ENCODE measurements at places on chromosomes 13 and 19. TPM values are rescaled to one million over a fixed set of nuclear protein-coding genes. Genes with fewer than 3 reads are reported as not detected.

- H3K4me3 ChIP-seq, result no peak overlapping the region
- no peak overlapping the region for H3K27ac ChIP-seq
- H3K27me3 ChIP-seq, result no peaks in the 10 kb centered on the region
Measured at GRCh38 chr13:99380921-99381645, 73.9 kb upstream of the GPR183 start.

Gene ZNF382
- total RNA-seq, result 2.7 TPM

- H3K4me3 ChIP-seq, result no peak overlapping the region
- DNase-seq, result no peak
- H3K27me3 ChIP-seq, result no peaks in the 10 kb centered on the region
- H3K27ac ChIP-seq, result no peak overlapping the region
Measured at GRCh38 chr13:25232937-25233515, 54.3 kb downstream of the MTMR6 start.

Gene B3GNT3
- total RNA-seq, result not detected

DNA sequence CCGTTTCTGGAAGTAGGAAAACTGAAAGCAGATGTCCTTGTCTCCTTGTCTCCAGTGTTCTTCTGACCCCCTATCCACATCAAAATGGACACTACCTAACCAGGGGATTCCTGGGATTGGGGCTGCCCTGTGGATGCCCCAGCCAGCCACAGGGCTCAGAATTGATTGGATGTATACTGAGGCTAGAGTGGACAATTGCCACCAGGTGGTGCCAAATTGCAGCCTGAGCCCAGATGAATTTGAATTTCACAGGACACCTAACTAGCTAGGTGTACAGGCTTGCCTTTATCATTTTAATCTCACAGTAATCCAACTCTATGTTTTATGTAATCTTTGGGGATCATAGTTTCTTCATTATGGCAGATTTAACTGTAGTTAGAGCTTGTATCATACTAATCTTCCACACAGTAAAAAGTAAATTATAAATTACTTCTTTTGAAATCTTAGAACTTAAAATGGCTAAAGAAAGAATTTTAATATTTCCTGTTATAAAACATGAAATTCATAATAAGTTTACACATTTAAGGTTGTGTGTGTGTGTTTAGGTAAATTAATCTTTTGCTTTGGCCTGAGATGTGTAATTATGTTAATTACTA, 58.0 kb downstream of the PIBF1 start:
- H3K4me1 ChIP-seq, result no peaks in the 10 kb centered on the region
- no peaks in the 10 kb centered on the region for H3K27me3 ChIP-seq
- no peak for DNase-seq

- no peaks in the 10 kb centered on the region for H3K4me1 ChIP-seq
- H3K27ac ChIP-seq, result no peak overlapping the region
- H3K4me3 ChIP-seq, result no peak overlapping the region
- H3K27me3 ChIP-seq, result no peaks in the 10 kb centered on the region
Measured at GRCh38 chr19:48194041-48194843, 23.8 kb downstream of the ZSWIM9 start.

DNA sequence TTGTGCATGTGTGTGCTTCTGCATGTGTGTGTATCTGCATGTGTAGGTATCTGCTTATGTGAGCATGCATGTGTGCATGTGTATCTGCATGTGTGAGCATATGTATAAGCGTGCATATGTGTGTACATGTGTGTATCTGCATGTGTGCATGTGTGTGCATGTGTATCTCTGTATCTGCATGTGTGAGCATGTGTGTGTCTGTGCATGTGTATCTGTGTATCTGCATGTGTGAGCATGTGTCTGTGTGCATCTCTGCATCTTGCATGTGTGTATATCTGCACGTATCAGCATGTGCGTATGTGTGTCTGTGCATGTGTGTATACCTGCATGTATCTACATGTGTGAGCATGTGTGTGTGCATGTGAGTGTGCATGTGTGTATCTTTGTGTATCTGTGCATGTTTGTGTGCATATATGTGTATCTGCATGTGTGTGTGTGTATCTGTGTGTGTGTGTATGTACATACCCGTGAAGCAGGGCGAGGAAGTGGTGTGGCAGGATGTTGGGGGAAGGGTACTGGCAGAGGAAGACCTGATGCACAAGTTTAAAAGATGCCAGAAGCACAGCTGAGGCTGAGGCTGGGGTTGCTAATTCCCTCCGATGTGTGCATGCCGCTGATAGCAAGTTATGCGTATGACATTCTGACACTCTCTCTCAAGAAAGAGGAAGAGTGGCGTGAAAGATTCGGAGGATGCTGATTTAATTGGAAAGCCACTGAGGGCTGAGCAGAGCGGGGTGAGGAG, 64.2 kb downstream of the TEX29 start:
- no peaks in the 10 kb centered on the region for H3K4me1 ChIP-seq
- no peaks in the 10 kb centered on the region for H3K36me3 ChIP-seq
- H3K27me3 ChIP-seq, result no peaks in the 10 kb centered on the region
- no peak overlapping the region for H3K27ac ChIP-seq
- no peak for DNase-seq

Gene CABP5
- not detected for total RNA-seq

DNA sequence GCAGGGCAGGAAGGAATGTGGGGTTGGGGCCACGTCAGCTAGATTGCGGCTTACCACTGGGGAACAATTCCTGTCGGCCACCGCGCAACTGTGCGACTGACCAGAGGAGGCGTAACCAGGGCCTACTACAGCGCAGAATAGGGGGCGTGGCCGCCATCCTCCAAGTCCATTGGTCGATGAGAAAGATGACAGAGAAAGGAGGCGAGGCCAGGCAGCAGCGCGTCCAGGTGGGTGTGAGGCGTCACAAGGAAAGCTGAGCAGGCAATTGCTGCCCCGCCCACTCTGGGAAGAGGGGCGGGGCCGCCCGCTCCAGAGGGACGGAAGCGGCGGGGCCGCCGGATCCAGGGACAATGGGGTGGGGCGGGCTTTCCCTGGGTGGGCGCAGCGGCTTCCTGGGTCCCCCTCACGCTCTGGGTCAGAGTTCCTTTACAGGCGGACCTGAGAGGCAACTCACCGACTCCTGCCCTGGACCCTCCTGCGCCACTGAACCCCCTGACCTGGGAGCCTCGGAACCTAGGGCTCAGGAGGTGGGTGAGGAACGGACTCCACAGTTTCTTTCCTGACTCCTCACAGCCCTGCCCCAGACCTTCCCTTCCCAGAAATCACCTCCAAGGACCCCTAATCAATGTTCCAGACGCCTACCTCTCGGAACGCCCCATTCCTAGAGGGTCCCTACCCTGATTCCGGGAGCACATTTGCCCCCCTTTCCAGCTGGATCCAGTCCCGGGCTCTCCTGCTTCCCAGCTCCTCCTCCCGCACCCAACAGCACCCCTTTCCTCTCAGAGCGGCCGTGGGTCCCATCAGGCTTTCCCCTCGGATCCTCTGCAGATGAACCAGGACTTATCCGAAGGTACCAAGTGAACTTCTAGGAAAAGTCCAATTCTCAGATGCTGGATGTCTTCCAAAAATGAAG, 101.5 kb upstream of the ZNF492 start:
- H3K4me1 ChIP-seq, result peaks cover 9% of the 10 kb centered on the region
- DNase-seq, result peak; percentile 86
- no peaks in the 10 kb centered on the region for H3K27me3 ChIP-seq
- H3K27ac ChIP-seq, result peak overlapping the region; percentile 72
- H3K4me3 ChIP-seq, result peak overlapping the region; percentile 75

Gene ELSPBP1
- not detected for total RNA-seq

DNA sequence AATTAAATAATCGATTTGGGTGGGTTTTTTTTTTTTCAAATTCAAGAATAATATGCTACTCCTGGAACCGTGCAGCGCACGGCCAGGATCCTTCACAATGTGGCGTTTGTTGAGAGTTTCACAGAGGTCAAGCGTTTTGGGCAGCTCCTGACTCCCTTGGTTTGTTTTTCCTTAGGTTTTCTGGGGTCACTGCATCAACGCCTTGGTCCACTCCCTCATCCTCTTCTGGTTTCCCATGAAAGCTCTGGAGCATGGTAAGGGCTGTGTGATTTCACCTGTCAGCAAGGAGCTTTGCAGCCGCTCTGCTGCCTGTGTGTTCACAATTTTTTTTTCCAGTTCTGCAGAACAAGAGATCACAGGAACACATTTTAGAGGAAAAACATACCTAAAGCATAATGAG, 212.4 kb downstream of the SHISA2 start:
- H3K27me3 ChIP-seq, result no peaks in the 10 kb centered on the region
- no peaks in the 10 kb centered on the region for H3K4me1 ChIP-seq
- no peak overlapping the region for H3K4me3 ChIP-seq
- no peak overlapping the region for H3K27ac ChIP-seq

Gene GDF15
- total RNA-seq, result 25.5 TPM

DNA sequence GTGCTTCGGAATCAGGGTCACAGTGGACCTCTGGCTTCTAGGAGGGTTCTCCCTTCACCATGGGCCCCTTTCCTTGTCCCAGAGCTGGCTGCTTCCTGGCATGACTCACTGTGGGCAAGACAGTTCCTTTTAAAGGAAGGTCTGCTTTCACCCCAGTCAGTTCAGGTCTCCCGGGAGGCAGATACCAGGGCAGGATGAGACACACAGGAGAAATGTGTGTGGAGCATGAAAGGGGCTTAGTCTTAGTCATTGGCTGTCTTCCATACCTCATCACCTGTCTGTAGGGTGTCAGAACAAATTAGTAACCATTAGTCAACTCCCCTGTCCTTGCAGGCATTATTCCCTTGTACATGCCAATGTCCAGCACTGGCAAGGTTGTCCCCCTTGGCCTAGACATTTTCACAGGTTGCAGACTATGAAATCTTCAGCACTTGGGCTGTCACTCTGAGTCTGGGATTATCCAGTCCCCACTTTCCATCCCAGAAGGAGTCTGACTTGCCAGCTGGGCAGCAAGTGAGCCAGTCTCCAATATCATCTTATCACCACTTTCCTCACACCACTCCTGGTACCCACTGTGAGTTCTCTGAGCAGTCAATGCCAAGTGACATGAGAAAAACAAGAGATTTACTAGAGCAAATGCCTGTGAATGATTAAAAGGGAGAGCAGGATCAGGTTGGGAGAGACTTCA, 76.8 kb upstream of the MEDAG start:
- H3K4me3 ChIP-seq, result no peak overlapping the region
- no peaks in the 10 kb centered on the region for H3K27me3 ChIP-seq
- H3K4me1 ChIP-seq, result peaks cover 7% of the 10 kb centered on the region
- no peak for DNase-seq
- no peaks in the 10 kb centered on the region for H3K36me3 ChIP-seq

DNA sequence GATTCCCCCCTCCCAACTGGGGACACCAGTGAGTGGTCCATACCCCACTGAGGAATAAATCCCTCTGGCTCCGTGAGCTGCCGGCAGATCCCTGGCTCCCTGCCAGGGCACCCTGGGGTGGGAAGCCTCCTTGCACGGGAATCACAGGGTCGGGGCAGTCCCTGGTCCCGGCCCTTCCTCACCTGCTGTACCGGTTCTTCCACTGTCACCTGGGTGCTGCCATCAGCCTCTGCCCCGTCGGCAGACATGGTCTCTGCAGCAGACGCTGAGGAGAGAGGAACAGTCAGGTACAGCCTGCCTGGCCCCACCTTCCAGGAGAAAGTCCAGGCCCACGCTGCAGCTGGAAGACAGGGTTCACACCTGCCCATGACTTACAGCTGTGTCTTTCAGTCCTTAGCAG, 6.3 kb downstream of the PLIN3 start:
- H3K27me3 ChIP-seq, result no peaks in the 10 kb centered on the region
- no peak overlapping the region for H3K27ac ChIP-seq
- H3K36me3 ChIP-seq, result peaks cover 33% of the 10 kb centered on the region
- no peak for DNase-seq
- H3K4me1 ChIP-seq, result no peaks in the 10 kb centered on the region
- no peak overlapping the region for H3K4me3 ChIP-seq

DNA sequence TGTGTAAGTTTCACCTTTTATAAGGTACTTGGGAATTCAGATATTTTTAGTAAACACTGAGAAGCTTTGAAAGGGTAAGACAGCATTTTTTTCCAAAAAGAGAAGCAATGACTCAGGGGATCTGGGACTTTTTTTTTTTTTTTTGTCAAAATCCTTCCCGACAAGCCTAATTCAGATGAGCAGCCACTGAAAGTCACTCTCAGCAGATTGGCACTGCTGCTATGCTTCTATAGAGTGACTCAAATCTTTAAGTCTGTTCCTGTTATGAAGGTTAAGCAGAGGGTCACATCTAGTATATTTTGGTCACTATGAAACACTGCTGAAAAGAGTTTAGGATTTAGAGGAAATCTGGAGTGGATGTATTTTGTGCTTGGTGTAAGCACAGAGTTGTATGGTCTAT, 571.1 kb downstream of the MYO16 start:
- H3K4me1 ChIP-seq, result no peaks in the 10 kb centered on the region
- no peak overlapping the region for H3K4me3 ChIP-seq
- no peak overlapping the region for H3K27ac ChIP-seq
- no peaks in the 10 kb centered on the region for H3K27me3 ChIP-seq
- no peaks in the 10 kb centered on the region for H3K36me3 ChIP-seq

Gene C19orf44
- 6.1 TPM for total RNA-seq

DNA sequence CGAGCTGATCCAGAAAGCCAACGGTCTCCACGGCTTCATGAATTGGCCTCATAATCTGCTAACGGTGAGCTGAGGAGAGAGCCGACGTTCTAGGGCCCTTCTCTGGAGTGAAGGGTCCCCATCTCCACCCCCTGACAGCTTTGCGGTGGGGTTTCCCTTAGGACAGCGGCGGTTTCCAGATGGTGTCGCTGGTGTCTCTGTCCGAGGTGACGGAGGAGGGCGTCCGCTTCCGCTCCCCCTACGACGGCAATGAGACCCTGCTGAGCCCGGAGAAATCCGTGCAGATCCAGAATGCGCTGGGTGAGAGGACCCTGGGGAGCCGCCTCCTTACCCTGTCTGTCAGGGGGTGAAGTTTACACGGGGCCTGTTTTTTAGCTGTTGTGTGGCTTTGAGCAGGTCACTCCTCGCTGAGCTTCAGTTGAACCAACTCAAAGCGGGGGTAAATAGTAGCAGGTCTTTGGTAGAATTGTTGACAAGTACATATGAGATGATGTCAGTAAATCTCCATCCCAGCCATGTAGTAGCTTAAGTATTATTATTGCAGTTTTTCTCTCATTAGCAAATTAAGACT, 801 bp downstream of the QTRT1 start:
- DNase-seq, result no peak
- peak overlapping the region; percentile 98 for H3K4me3 ChIP-seq
- peaks cover 15% of the 10 kb centered on the region for H3K4me1 ChIP-seq
- H3K27me3 ChIP-seq, result no peaks in the 10 kb centered on the region
- no peak overlapping the region for H3K27ac ChIP-seq

Gene IGFL2
- total RNA-seq, result 0.85 TPM

DNA sequence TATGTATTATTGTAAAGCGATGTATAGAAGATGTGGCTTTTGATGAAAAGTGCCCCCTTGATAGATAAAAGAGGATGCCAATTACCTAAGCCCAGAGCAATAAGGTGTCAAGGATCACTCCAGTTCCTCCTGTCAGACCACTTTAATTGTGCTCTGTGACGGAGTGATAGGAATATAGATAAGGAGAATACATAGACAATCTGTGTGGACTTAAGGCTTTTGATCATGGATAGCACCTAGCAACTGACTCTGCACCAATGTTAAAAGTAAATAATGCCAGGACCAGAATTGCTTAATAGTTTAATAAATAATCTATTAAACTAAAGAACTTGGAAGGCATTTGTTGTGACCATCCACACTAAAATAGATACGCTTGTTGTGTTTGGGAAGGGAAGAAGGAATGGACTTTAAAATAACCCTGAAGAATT, 390.7 kb upstream of the ARGLU1 start:
- H3K4me1 ChIP-seq, result no peaks in the 10 kb centered on the region
- no peak overlapping the region for H3K27ac ChIP-seq
- H3K4me3 ChIP-seq, result no peak overlapping the region
- H3K36me3 ChIP-seq, result no peaks in the 10 kb centered on the region
- no peaks in the 10 kb centered on the region for H3K27me3 ChIP-seq

GRCh38 chr13:111177921-111178320, 62.8 kb downstream of the ARHGEF7 start:
- no peak for DNase-seq
- peak overlapping the region; percentile 49 for H3K4me3 ChIP-seq
- no peaks in the 10 kb centered on the region for H3K36me3 ChIP-seq
- H3K27ac ChIP-seq, result peak overlapping the region; percentile 97
